ENCODE measurements at places on chromosomes 12 and 14. TPM values are rescaled to one million over a fixed set of nuclear protein-coding genes. Genes with fewer than 3 reads are reported as not detected.

- peak; percentile 88 for DNase-seq
Measured at GRCh38 chr12:89949457-89950195, 241.0 kb upstream of the ATP2B1 start.

DNA sequence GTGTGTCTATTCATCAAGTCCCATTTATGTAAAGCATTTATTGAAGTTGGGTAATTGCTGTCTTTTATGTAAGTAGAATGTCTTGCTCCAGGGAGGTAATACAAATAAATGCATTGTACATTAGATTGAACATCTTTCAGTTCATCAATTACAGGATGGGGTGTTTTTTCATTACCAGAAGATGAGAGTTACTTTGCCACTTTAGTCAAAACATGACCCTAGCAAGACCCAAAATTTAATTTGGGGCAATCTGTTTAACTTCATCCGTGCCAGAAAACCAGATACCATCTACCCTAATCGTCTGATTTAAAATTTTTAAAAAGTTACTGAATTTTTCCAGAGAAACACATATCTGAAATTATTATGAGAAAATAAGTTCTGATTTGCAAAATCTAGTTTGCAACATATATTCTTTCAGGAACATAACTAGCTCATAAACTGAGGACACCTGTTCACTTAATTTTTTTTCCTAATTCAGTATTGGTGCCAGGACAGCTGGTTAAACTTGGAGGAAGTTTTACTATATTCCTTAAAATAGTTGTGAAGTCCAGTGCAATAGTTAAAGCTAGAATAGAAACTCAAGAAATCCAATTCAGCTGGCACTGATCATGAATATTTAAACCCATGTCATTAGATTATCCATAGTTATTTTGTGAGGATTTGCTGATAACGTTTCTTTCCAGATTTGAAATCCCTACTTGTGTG, 114.5 kb downstream of the SRGAP1 start:
- no peak for DNase-seq

GRCh38 chr12:42372154-42372791, 46.3 kb downstream of the PPHLN1 start:
- peak; percentile 46 for DNase-seq

DNA sequence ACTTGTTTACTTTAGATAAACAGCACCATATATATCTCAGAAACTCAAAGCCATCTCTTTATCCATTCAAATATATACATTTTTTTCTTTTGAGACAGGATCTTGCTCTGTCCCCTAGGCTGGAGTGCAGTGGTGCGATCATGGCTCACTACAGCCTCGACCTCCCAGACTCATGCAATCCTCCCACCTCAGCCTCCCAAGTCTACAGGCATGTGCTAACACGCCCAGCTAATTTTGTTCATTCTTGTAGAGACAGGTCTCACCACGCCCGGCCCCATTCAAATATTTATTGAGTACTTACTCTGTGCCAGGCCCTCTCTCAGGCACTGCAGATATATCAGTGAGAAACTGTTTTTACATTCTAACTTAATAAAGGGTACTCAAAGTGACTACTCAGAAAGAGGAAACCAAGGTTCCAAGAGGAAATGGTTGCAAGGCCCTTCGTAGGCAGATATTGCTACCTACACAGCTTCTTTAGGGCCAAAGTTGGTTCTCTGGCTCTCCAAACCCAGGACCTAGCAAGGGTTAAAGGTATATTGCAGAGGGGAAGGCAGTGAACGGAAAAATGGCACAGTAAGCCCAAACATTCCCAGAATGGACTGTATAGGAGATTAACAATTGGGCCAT, 2.9 kb downstream of the ATXN3 start:
- no peak for DNase-seq

GRCh38 chr12:78009031-78009430, 178.3 kb downstream of the NAV3 start:
- DNase-seq: no peak

DNA sequence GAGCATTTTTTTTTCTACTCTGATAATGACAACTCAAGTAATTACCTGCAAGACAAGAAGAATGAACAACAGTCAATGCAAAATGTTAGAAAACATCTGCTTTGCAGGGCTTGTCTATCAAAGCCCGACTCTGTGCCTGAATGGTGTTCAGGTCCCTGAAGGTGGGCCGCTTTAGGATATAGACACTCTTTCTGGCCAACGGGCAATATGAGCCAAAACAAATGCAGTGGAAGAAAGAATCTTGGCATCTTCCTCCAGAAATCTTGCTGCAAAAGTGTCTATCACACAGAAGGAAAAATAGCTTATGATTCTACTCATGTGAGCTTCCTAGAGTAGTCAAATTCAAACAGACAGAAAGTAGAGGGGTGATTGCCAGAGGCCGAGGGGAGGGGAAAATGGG, 32.7 kb downstream of the FOS start:
- DNase-seq: no peak

GRCh38 chr12:66605293-66605692, 73.6 kb downstream of the GRIP1 start:
- DNase-seq: no peak

GRCh38 chr14:24938593-24938992, 111.4 kb downstream of the STXBP6 start:
- DNase-seq: no peak

The SSPN gene
- polyA plus RNA-seq: not detected

The ENDOU gene
- not detected for polyA plus RNA-seq

The FAM181A gene
- not detected for polyA plus RNA-seq
